Activated CD4-positive, CD25-positive, alpha-beta regulatory T cell treated with anti-CD3 and anti-CD28 coated beads, Interleukin-2, amount 50 U/mL, for 16 hours (primary cell): ENCODE measurements at places on chromosomes 5 and 9.
A peak's percentile ranks its signal among the peaks of the same experiment; 100 is the strongest.

- DNase-seq = no peak
These were observed 872 bp upstream of the SMIM3 start for GRCh38 chr5:150777685-150778084.

GRCh38 chr9:121727295-121728020, 76.0 kb downstream of the DAB2IP start:
- DNase-seq = no peak

DNA sequence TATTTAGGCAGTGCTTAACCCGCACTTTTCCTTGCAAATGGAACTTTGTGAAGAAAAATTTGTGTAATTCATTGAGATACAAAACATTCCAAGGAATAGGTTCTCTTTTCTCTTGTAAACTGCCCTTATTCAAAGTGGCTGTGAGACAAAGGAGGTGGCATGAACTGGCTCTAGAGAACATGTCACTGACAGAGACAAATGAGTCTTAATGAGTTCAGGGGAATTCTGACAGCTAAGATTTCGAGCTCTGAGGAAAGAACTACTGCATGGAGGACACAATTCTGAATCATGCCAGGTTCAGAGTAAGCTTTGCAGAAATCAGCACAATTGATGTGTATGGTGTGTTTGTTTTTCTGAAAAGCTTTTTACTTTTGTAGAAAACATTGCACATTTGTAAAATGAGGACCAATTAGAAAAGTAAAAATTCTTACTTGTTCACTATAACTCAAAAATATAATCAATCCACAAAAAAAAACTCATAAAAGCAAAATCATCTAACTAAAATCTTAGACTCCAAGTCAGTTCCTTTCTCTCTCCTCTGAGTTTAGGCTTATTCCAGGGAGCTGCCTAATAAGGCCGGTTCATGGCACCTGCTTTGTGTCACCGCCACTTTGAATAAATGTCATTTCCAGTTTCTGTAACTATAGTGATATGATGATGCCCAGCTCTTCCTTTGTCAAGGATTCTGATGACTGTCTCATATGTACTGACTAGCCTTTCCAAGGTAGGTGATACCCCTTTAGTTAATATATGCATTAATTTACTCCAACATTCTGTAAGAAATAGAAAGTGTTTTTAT, 163.2 kb downstream of the HCN1 start:
- DNase-seq = no peak

DNA sequence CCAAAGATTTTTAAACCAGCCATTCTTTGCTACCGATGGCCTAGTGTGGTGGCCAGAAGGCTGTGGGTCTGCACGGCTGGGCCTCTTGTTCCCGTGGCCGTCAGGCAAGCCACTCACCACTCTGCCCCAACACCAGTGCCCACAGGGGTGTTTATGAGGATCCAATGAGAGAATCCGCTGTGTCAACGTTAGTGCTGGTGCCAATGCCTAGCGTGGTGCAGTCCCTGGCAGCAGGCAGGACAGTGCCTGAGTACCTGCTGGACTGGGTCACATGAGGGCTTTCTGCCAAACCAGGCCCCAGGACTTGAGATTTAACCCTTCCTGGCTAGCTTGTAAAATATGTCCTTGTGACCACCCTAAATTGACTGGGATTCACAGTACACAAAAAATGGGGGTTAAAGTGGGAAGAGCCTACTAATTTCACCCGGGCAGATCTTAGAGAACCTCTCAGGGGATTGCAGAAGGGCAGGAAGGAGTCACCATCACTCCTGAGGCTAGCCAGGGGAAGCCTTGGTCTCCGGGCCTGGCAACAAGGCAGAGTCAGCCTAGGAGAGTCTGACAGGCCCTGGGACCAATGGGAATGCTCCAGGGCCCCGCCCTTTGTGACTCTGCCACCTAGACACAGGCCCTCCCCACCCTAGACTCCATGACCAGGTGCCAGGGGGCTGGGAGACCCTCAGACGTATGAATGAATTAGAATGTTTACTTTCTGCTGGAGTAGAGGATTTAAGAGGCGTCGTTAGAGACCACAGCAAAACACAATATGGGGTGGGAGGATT, 63.2 kb upstream of the FSTL4 start:
- DNase-seq = no peak

DNA sequence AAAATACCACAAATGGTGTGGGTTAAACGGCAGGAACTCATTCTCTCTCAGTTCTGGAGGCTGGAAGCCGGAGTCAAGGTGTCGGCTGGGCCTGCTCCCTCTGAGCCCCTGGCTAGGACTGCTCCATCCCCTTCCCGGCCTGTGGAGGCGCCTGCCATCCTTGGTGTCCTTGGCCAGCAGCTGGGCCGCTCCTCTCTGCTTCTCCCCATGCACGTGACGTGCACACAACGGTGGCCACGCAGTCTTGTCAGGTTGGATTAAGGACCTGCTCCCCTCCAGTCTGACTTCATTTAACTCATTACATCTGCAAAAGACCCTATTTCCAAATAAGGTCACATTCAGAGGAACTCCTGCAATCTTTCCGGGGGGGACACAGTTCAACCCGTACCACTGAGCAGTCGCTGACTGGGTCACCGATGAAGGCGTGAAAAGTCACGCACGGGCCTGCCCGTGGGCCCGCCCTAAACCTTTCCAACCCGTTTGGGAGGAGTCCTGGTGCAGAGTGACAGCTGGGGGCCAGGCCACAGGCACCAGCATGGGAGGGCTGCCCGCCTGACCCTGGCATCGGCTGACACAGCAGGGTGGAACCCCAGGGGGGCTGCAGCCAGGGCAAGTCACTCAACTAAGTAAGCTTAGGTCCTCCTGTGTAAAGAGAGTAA, 135.2 kb downstream of the COL23A1 start:
- DNase-seq = no peak

GRCh38 chr9:115514454-115514853, 396.5 kb upstream of the TNC start:
- no peak for DNase-seq

GRCh38 chr9:38047301-38048251, 21.5 kb downstream of the SHB start:
- DNase-seq = no peak

DNA sequence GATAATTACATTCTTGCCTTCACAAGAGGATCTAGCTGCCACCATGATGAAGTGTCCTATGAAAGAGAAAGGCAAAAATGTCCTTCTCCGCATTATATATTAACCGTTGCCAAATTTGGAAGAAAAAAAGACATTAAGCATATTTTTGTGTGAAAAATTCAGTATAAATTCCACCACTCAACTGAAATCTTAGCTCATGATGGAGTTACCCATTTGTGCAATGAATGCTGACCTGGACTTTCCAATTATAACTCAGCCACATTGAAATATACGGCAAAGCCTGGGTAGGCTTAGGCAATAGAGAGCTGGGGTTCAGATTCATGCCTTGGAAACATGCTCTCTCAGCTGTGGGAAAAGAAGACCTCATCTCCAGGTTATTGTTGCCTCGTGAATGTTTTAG, 71.3 kb upstream of the VCAN start:
- DNase-seq = no peak

DNA sequence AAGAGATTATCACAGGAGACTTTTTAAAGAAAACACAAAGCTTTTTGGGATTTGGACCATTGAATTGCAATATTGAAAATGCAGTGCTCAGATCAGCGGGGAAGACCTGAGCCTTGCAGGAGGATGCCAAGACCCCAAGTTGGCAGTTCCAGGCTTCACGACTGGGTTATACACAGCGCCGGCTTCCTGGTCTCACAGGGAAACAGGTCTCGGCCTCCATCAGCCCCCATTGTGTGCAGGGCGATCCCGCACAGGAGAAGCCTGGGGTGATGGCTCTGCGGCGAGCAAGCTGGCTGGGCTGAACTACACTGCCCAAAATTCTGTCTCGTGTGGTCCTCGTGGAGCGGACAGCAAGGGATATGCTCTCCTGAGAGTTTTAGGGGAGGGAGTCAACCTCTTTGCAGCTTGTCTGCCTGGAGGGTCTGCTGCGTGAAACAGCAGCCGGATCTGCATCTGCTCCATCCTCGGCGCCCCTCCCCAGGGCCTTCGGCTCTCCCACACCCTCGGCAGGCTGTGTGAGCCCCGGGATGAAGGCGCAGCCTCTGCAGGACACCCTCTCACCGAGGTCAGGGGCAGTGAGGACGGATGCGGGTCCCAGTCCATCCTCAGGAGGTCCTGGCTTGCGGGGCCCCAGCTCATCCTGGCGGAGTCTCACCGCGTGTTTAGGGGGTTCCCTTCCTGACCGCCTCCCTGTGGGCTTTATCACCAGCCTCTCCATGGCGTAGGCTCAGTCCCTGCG, 60.6 kb downstream of the NSUN2 start:
- DNase-seq = no peak

DNA sequence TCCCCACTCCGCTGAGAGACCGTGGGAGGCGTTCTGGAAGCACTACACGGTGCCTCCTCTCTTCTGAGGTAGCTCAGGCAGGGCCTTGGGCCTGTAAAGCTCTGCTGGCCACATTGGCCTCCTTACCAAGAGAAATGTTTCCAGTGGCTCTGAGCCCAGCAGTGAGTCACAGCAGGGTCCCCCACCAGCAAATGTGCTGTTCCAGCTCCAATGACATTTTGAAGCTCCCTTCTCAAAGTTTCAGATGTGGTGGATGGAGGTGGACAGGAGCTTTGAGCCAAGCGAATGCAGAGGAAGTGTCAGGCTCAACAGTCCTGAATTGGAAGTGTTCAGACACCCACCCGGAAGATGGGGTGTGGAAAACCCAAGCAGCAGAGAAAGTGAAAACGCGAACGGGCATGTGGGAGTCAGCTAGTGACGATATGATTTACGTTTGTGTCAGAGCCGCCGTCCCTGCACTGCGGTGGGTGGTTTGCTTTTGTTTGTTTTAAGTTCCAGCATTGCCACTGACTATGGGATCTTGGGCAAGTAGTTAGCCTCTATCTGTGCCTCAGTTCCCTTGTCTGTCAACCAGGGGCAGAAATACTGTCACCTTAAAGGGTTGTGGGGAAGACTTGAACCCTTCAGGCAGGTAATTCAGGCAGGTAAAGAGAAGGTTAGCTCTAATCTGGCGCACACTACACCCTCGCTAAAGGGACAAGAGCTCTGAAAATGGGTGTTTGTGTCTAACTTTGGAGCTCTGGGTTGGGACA, 38.2 kb downstream of the C5orf15 start:
- DNase-seq = peak; percentile 32
